ENCODE measurements at places on chromosomes 1 and 21.

DNA sequence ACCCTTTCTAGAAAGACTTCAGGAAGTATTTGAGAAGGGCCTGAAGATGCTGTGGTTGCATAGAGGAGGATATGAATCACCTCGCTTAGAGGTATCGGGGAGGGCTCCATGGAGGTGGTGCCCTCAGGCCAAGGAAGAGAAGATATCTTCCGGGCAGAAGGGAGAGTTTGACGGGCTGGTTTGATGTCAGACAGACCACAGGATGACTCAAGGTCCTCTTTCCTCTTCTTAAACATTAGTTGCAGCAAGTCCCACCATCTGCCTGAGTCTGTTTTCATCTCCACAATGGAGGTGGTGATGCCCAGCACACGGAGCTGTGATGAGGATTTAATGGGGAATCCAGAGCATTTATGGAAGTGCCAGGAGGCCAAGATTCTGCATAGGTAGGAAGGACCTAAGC is 25.1 kb upstream of the RUNX3 start:
- DNase-seq: peak; percentile 96

GRCh38 chr1:231162970-231163829 is 1.3 kb downstream of the TRIM67 start:
- DNase-seq: no peak

DNA sequence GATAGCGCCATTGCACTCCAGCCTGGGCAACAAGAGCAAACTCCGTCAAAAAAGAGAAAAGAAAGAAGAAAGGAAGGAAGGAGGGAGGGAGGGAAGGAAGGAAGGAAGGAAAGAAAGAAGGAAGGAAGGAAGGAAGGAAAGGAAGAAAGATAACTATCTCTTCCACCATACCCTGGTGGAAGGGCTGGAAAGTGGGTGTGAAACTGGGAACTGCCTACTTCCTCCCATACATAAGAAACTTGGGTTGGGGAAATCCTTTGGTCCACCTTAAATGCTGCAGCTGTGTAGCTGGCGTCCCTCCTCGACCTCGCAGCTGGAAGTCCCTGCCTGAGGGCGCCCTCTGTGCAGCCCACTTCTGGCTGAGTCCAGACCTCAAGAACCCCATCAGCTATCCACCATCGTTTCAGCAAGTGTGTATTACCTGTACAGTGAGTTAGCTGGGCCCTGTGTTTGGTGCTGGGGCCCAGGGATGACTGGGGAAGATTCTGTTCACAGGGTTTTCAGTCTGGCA is 4.6 kb upstream of the FAM167B start:
- DNase-seq: peak; percentile 43

- no peak for DNase-seq
Observed at GRCh38 chr1:31515936-31516335, 60.4 kb upstream of the TINAGL1 start.

DNA sequence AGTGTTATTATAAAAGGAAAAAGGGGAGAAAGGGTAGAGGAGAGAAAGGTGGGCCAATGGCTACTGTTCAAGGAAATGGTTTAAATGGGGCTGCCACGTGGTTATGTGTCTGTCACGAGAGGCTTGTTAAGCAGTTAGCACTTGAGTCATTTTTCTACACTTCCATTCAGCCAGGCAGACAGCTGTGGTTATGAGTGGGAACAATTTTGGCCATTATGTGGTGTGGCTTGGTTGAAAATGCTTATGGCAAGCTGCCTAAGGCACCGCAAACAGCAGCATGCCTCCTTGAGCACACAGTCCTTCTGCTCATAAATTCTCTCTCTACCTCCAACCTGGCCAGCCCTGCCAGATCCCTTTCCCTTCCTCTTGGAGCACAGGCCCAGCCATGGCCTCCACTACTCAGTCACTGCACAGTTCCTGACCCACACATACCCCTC is 3.2 kb upstream of the SRM start:
- peak; percentile 10 for DNase-seq
